ENCODE measurements at places on chromosomes 13 and 19. TPM values are rescaled to one million over a fixed set of nuclear protein-coding genes. Genes with fewer than 3 reads are reported as not detected.

CCDC169 gene
- 37.0 TPM for total RNA-seq

IGFL1 gene
- total RNA-seq: 3.2 TPM

CGB1 gene
- 2.3 TPM for total RNA-seq

CYSLTR2 gene
- total RNA-seq: 0.62 TPM

RAB11B gene
- 84.4 TPM for total RNA-seq

TEX101 gene
- total RNA-seq: 93.3 TPM

FFAR3 gene
- 0.47 TPM for total RNA-seq

ZNF560 gene
- 13.1 TPM for total RNA-seq

BST2 gene
- total RNA-seq: 37.4 TPM

FLT3LG gene
- total RNA-seq: 3.0 TPM

SYT5 gene
- total RNA-seq: 1.6 TPM

CABP5 gene
- total RNA-seq: 0.43 TPM

ZNF442 gene
- total RNA-seq: 2.7 TPM

CD79A gene
- 0.87 TPM for total RNA-seq

HRC gene
- total RNA-seq: 5.4 TPM
